ENCODE measurements at places on chromosomes 11 and 22.
A peak's percentile ranks its signal among the peaks of the same experiment; 100 is the strongest.

DNA sequence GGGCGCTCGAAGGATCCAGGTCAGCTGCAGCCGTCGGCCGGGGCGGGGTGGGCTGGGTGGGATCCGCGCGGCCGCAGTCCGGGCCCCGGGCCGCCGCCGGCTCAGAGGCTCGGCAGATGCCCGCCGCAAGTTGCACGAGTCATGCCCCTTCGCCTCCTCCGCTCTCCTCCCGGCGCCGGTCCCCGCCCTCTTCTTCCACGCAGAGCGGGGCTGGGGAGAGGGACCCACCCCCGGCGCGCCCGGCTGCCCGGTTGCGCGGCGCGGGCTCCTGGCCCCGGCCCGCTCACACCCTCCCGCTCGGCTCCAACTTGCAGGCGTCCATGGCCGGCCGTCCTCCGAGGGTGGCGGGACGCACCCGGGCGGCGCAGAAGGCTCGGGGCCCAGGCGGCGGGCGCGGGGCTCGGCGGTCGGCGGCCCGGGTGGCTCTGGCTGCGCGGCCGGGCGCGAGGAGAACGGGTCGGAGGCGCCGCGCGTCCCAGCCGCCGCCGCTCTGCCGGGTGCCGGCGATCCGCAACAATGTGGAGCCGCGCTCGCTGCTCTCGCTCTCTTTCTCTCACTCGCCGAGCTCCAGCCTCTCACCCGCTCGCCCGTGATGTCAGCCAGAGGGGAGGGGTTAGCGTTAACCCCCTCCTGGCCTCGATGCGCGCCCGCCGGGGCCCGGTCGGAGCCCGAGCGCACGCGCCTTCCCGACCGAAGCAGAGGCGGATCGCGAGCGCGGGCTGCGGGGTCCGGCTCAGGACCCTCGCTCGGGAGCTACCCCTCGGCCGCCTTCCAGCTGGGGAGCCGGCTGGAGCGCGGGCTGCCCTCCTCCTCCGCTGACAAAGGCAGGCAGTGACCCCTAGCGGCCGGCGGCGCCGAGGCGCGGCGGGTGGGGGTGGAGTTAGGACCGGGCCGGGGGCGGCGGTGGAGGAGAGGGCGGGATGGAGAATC, at the start of gene NECTIN1:
NECTIN1 (minus strand) TSS at position 550 of the 930 bp plus-strand sequence. CDS start 647 bp downstream, outside the sequence.
- peak; percentile 80 for DNase-seq

DNA sequence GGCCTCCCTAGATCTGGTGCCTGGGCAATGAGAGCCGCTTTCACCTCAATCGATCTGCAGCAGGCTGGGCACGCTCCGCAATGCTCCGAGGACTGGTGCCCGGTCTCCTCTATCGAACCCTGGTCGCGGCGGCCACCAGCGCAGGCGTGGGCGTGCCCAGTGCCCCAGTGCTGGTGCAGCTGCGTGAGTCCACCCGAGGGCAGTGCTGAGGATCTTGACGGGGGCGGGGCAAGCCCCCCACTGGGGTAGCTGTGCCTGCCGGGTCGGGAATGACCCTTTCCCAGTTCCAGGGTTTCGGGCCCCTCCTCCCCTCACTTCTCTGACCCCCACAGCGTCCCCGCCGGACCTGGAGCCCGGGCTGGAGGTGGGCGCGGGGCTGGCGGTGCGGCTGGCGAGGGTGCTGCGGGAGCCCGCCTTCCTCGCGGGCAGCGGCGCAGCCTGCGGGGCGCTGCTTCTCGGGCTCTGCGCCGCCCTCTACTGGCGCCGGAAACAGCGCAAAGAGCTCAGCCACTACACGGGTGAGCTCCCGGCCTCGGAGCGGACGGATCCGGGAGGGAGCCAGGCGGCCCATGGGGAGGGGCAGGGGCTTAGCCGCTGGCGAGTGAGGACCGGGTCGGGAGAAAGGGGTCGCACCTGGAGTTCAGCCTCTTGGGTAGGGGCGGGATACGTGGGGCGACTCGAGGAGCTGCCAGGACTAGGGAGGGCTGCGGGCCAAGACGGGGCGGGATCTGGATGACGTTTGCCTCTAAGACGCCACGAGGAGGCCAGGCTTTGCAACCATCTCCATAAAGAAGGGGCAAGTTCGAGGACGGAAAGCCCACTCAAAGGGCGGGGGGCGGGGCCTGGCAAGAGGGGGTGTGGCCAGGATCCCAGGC, 10.9 kb downstream of the ROBO3 start:
- DNase-seq, result peak; percentile 63

DNA sequence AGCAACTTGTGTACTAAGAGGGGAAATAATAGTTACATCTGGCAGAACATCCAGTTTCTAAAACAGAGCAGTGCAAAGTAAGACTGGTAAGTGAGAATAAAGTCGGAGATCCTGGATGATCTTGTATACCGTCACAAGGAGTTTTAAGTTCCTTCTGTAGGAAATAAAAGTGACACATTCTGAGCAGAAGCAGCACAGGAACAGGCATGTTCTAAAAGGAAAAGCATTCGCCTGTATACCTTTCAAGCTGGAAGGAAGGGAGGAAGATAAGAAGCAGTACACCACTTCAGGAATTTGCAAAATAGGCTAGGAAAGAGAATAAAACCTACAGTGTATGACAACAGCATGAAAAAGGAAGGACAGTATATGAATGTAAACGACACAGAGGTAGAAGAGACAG, 106.2 kb upstream of the TP53AIP1 start:
- no peak for DNase-seq

DNA sequence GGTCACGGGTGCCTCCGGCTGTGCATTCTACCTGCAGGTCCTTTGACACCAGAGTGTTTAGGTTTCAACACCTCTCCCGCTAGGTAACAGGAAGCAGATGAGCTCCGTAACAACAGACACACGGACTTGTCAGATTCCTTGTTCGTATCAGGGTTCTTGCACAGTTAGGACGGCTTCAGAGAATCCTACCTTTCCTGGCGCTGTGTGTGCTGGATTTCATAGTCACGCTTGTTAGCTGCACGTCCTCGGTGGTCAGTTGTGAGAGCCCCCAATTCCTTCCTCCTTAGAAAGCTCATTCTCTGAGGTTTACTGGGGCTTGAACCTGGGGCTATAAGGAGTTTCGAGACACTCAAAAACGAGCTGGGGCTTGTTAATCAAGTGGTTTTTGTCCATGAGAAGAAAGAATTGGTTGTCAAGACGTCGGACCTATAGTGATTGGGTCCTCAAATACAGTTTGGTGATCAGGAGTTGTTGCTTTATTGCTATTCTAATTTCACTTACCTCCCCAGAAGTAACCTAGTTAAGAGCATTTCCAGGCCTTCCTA, 664 bp downstream of the DDB2 start:
- DNase-seq, result no peak

DNA sequence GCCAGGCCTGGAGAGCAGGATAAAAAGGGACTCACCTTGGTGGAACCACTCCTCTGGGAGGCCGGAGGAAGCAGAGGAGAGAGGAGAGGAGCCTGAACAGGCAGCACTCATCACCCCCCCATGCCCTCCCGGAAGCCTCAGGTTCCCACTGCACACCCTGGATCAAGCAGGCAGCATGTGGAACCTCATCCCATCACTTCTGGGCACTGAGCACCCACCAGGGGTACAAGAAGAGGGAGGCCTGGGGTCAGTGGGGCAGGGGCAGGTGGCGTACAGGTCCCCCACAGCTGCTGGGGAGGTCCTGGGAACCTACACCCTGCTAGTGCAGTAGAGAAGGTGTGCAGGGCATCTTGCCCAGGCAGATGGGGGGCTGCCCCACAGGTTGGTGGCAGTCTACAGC, 35.1 kb upstream of the TXNRD2 start:
- DNase-seq, result no peak

DNA sequence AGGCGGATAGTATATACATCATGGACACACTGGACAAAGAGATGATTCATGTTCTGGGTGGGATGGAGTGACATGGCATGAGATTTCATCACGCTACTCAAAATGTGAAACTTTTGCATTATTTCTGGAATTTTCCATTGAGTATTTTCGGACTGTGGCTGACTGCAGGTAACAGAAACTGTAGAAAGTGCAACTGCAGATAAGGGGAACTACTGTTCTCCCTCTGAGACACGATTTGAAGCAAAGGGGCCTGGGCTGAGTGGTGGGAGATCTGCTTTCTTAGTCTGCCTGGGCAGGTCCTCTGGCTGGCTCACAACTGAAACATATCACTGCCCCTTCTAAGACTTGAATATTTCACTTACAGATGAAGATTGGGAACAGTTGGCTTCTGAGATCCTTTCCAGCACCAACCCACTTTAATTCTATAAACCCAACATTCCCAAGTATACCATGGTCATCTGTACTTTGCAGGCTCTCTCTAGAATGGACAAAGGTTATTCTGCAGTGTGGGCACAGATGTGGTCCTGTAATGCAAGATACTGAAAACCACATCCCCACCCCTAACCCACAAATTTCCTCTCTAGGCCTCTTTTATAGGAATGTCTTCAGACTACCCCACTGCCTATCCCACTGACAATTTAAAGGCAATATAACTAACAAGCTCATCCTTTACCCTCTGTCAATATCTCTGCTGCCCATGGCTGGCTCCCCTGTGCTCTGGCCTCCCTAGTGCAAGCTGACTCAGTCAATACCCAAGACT, 121.1 kb downstream of the KCNC1 start:
- no peak for DNase-seq

DNA sequence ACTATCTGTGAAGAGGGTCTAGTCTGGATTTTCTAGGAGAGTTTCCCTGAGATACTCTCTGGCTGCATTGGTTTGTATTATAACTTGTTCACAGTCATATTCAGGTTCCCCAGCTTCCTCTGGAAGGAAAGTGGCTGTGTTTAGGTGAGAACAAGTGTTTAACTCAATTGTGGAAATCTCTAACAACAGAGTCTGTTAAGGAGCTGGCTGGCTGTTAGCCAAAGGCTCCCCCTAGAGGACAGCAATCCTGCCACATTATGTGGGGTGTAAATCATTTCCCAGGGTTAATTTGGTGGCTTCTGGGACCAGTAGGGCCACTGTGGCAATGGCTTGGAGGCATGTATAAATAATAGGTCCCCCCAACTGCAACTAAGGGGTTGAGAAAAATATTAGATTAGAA, 18.4 kb downstream of the MS4A6E start:
- DNase-seq, result no peak

DNA sequence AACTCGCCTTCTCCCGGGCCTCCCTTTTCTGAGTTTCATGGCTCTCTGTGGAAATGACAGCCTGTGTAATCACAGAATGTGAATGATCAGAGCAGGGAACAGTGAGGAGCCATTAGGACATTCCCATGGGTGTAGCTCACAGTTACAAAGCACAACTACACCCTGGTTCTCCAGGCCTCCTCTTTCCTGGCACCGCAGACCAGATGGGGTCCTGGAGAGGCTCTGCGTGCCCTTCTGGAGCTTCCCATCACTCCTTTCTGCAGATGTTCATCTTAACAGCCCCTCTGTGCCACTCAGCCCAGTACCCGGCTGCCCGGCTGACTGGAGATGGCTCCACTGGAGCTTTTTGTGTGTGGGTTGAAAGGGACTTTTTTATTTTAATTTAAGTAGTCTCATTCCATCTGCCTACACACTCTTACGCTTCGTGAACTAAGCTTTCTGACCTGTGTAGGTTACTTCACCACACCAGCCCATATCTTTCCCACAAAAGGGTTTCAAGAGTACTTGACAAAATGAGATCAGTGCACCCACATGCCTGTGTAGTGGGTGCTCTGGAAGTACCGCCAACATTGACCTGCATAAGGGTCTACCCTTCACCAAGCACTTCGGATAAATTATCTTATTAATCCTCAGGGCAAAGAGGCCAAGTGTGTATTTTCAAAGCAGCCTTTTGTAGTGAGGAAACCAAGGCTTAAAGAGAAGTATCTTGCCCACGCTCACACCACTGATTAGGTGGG, 29.8 kb downstream of the SREBF2 start:
- peak; percentile 55 for DNase-seq

GRCh38 chr11:86440305-86440716, 65.6 kb downstream of the CCDC81 start:
- no peak for DNase-seq

GRCh38 chr11:124944565-124944964, 8.7 kb upstream of the HEPACAM start:
- DNase-seq, result no peak

DNA sequence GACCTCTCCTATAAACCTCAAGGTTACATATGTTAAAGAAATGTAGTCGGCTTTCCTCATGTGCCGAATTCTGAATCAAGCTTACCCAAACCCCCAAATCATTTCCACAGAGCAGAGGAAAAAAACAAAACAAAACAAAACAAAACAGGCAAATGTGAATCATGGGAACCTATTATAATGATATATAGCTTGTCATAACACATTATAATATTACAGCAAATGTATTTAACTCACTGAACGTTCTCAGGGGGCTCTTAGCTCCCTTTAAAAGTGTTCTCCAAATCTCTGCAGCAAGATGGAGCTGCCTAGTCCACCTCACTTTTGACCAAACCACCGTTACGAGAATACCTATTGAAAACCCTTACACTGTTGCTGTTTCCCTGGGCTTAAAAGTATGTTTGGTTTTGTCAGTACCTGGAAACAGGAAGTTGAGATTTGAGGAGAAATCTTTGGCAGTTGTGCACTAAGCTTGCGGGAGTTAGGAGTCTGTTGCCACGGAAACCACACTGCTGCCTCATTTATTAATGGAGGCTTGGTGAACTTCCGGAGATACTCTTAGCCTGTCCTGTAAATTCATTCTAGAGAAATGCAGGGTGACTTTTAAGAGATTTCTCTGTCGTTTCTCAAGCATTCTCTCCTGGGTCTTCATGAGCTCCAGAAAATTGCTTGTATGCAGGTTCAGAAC, 167.0 kb upstream of the RASSF10 start:
- DNase-seq, result no peak

GRCh38 chr22:35104491-35104890, 38.5 kb downstream of the ISX start:
- DNase-seq, result no peak

DNA sequence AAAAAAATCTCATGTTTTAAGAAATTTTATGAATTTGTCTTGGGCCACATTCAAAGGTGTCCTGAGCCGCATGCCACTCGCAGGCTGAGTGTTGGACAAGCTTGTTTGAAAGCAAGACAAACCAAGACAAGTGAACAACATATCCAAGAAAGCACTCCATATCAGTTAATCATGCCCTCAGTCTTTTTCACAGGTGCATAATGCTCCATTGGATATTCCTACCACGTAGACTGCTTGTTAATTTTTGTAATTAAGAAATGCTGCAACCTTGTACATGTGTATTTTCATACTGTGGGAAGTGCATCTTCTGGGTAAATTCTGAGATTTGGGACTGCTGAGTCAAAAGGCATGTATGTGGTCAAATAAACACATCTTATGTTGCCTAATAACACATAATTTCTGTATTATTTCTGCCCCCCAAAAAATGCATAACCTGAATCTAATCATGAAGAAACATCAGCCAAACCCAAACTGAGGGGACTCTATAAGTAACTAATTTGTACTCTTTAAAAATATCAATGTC, 8.2 kb downstream of the RRAS2 start:
- no peak for DNase-seq

GRCh38 chr11:121754598-121754997, 301.8 kb upstream of the SORL1-AS1 start:
- DNase-seq, result no peak

- DNase-seq, result no peak
These were observed 62.9 kb downstream of the CRYBB2 start for GRCh38 chr22:25282346-25282670.

DNA sequence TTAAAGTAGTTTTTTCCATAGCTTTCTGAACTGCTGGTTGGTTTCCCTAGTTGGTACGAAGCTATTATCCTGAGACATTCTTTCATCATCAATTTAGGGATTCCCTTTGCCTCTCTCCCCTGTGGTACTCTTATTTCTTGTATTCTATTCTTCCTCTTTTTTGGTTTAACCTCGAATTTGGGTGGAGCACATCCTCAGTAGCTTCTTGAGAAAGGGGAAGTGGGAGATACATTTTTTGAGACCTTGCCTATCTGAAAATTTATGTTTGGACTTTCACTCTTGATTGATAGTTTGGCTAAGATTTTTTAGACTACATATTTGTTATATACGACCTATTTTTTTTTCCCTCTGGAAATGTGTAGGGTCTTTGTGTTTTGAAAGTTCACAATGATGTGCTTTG, 121.7 kb upstream of the ZBED5 start:
- DNase-seq, result no peak

GRCh38 chr11:74743640-74744039, 5.0 kb upstream of the RNF169 start:
- no peak for DNase-seq
